ENCODE measurements at places on chromosomes 7 and 10. TPM values are rescaled to one million over a fixed set of nuclear protein-coding genes. Genes with fewer than 3 reads are reported as not detected.

PAX4 gene
- polyA plus RNA-seq, result not detected

SLC29A4 gene
- polyA plus RNA-seq, result 5.0 TPM

ZNF282 gene
- polyA plus RNA-seq, result 12.4 TPM

CDH23 gene
- 2.6 TPM for polyA plus RNA-seq

DNA sequence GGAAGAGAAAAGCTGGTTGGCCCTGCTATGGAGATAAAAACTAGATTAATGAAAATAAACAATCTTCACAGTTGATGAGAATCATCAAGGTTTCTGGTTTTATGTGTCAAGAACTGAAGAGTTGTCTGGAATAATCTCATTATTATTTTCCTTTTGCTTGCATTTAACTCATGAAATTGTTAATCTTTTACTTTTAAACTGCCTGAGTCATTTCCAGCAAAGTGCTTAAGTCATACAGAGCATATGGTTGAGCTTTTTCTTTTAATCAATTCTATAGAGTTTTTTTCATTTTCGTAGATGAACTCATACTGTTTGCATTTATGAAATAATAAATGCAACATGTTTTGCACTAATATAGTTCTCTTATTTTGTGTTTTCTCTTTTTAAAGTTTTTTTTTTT, 747.9 kb downstream of the NXPH1 start:
- no peak overlapping the region for H3K4me3 ChIP-seq
- H3K36me3 ChIP-seq, result no peaks in the 10 kb centered on the region
- no peaks in the 10 kb centered on the region for H3K4me1 ChIP-seq
- no peak for DNase-seq

GRCh38 chr10:102438374-102438773, 6.0 kb upstream of the CUEDC2 start:
- no peak overlapping the region for H3K4me3 ChIP-seq
- peaks cover 23% of the 10 kb centered on the region for H3K4me1 ChIP-seq
- no peaks in the 10 kb centered on the region for H3K27me3 ChIP-seq
- H3K36me3 ChIP-seq, result no peaks in the 10 kb centered on the region
- no peak overlapping the region for H3K27ac ChIP-seq
- DNase-seq, result no peak

- H3K27me3 ChIP-seq, result peaks cover 8% of the 10 kb centered on the region
- no peaks in the 10 kb centered on the region for H3K36me3 ChIP-seq
- H3K4me1 ChIP-seq, result peaks cover 34% of the 10 kb centered on the region
These were observed 734 bp upstream of the VGF start for GRCh38 chr7:101165958-101166647.

All from liver (tissue), 10 donors.